ENCODE measurements at places on chromosomes 1 and 21.

DNA sequence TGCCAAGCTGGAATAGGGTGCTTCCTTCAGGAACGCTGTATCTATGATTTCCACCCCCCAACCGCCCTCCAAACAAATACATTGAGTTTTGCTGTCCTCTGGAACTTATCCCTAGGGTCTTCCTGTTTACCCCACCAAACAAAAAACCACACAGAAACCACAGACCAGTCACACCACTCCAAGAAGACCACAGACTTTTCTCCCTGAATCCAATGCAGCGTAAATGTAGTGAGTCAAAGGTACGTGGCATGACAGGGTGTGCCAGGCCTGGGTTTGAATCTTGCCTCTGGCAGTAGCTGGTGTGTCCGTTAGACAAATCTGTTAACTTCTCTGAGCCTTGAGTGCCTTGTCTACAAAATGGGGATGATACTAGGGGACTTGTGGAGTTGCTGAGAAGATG lies 27.8 kb downstream of the ASAP3 start:
- DNase-seq = peak; percentile 62

DNA sequence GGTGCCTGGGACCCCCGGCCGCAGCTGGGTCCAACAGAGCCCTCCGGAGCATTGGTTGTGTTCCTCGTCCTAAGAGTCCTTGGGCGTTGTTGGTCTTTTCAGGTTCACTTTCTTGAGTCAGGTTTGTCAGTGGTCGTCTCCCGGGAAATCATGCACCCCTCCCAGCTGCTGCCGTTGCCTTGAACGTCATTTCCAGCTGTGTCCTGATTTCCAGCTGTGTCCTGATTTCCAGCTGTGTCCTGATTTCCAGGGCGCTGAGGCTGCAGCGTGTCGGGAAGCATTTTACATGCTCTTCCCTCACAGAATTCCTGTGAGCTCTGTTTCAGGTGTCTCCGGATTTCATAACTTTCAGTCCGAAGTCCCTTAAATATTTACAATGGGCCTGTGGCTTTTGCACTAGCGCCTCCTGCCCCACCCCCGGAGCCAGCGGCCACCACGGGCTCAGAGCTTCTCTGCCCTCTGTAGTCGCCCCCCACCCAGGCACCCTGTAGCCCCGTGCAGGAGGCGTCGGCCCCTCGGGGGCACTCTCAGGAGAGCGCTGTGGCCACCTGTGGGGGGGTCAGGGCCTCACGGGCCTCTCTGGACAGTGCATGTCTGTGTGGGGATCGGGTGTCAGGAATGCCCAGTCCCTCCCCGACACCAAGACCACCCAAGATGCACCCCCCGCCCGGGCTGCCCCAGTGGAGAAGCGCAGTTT lies 66.7 kb downstream of the COL18A1 start:
- no peak for DNase-seq

GRCh38 chr1:204261746-204262505 lies 48.1 kb upstream of the GOLT1A start:
- DNase-seq = peak; percentile 93

GRCh38 chr1:65422241-65423203 lies 2.1 kb downstream of the LEPR start:
- peak; percentile 96 for DNase-seq

DNA sequence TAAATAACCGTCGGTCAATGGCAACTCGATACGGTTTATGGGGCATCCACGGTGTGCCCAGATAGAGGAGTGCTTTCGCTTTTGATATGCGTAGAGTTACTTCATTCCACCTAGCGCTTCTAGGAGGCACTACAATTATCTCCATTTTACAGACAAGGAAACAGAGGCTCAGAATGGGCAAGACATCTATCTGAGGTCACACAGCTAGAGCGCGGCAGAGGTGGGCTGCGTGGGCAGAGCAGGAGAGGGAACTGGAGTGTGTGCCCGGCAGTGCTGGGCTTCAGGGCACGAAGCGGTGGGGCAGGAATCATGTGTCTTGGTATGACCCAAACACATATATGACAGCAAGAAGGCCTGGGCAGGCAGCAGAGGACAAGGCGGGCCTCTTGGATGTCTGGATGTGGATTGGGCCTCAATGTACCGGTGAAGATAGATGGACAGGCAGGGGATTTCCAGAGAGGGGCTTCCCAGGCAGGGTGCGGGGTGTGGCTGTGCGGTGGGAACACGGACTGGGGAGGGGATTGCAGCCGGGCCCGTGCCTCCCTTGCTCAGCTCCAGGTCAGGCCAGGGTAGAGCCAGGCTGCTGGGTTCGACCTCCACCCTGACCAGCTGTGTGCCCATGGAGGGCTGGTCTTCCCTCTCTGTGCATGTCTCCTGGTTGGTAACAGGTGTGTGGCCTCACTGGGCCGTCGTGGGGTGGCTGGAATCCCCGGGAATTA lies 21.2 kb downstream of the TP73 start:
- DNase-seq = no peak

DNA sequence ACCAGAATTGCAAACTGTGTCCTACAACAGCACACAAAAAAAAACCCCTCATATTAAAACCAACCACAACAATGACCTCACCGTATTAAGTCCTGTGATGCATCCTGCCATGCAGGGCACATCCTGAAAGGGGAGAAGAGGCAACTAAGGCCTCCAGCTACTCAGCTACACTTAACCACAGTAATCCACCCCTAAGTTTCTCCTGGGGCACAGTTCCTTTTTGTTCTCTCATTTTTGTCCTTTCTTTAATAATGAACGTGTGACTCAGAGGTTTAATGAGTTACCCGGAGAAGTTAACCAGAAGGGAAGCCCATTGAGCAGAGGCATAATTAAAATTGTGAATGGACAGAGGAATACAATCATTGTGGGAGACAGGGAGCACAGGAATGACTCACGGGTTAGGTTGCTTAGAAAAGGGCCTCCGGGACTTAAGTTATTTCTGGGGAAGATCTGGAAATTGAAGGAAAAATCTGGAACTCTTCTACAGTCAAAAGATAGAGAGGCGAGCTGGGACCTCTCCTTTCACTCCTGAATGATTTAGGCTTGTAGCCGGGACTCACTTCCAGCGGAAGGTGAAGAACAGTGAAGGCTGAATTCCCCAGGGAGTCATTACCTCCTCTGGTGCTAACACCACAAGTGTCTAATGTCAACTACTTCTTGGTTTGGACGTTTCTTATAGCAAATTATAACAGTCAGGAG lies 36.9 kb upstream of the HIVEP3 start:
- peak; percentile 84 for DNase-seq

- peak; percentile 87 for DNase-seq
These were observed 30.7 kb downstream of the HSPG2 start for GRCh38 chr1:21906173-21907078.

DNA sequence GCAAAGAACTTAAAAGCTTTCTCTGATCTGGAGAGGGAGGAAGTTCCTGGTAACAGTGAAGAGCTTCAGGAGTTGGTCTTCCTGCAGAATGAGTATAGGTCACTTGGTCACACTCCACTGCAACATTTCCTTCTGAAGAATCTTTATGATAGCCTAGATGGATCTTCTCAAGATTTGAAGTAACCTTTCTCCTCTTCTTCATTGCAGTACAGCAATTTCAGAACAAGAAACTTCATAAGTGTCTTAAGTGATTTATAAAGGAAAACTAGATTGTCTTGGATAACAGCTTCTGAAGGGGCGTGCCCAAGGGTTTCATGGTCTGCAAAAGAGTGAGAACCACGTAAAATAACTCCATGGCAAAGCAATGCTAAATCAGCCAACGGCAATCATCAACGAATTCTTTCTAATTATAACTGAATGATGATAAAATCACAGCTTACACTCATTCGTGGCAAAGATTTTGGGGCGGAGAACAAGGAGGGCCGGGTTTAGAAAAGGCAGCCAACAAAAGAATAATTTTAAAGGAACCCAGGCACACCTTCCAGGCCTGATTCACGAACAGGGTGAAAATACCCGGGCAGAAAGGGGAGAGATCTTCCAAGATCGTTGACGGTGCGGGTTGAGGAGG lies 53.9 kb upstream of the ASPM start:
- peak; percentile 39 for DNase-seq

DNA sequence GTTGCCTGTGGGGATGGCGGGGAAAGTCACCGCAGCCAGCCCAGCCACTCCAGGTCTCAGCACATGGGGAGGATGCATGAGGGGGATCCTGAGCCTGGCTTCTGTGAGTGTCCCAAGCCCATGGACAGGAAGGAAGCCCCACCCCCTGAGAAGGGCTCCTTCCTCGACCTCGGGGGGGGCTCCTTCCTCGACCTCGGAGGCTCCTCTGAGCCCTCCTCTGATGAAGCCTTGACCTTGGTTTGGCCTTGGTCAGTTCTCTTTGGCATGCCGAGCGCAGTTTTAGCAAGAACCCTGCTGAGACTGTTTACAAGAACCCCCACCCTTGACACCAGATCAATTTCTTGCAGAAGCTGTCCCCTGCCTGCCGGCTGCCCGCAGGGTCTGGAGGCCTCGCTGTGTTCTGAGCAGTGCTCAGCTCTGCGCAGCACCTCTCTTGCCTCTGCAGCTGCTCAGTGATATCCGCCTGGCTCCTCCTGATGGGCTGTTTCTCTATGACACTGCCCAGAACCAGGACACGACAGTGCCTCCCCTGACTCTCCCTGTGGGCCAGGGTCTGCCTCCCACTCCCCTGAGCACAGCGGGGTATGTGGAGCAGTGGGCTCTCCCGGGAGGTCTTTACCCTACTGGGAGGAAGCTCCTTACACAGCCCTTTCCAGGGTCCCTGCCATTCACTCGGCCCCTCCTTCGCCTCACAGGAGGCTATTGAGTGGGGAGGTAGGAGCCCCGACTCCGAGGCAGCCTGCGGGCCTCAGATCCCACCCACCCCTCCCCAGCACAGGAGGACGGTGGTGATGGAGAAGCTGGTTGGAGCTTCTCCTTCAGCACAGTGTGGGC lies 15.4 kb downstream of the ACTRT2 start:
- DNase-seq = no peak

GRCh38 chr1:50333595-50333974 lies 89.7 kb downstream of the DMRTA2 start:
- no peak for DNase-seq

DNA sequence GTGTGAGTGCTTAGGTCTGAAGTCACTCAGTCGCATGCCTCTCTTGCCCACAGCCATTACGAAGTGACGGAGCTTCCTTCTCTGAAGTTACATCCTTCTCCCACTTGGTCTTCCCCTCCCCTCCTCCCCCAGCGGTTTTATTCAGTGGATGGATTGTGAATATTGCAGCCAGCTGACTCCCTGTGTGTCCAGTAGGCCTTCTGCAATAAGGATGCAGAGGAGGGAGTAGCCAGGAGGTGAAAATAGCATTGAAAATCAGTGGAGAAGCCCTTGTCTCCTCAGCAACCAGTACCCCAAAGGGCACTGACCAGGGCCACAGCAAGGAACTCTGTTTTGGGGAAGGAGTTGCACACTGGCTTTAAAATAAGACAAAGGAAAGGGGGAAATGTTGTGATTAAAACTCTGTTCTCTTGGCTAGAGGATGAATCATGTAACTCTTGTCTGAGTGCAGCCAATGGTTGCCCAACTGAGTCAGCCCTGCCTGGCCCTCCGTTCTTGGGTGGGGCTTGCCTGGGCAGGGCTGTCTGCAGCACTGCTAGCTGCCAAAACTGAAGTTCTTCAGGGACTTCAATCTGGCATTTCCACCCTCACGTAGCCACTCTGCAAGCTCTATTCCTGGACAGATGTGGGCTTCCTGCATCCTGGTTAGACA lies 4.3 kb downstream of the S100A10 start:
- peak; percentile 85 for DNase-seq

DNA sequence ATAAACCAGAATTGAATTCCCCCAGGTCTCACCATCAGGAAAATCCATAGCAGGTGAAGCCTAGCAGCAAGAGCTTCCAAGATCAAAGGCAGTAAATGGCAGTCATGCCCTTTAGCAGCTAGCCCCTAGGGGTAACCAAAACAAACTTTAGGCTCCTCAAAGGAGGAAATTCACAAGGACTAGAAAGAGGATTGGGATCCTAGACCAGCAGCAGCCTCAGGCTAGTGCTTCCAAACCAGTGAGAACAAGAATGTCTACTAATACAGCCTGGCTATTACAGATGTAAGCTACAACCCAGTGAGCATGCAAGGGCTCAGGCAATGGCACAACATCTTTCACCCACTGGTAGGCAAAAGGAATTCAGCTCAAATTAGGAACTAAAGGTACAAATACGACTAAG lies 11.1 kb upstream of the RIMKLA start:
- DNase-seq = no peak

DNA sequence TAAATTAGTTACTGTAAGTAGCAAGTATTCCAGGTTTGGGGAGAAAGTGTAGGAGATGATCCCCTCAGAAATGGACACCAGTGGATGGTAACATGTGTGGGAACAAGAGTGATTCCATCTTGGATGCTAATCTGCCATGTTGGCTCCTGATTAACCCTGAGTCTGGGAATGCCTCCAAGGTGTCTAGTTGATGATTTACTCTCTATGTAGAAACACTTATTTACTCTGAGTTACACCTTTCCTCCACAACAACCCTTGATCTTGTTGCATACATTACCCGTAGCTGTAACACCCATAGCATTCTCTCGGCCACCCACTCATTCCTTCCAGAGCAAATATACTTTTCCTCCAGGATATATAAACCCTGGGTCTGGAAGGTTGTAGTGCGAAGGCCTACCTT lies 315.9 kb upstream of the GREM2 start:
- no peak for DNase-seq

GRCh38 chr1:222950892-222951291 lies 136.1 kb downstream of the DISP1 start:
- no peak for DNase-seq

DNA sequence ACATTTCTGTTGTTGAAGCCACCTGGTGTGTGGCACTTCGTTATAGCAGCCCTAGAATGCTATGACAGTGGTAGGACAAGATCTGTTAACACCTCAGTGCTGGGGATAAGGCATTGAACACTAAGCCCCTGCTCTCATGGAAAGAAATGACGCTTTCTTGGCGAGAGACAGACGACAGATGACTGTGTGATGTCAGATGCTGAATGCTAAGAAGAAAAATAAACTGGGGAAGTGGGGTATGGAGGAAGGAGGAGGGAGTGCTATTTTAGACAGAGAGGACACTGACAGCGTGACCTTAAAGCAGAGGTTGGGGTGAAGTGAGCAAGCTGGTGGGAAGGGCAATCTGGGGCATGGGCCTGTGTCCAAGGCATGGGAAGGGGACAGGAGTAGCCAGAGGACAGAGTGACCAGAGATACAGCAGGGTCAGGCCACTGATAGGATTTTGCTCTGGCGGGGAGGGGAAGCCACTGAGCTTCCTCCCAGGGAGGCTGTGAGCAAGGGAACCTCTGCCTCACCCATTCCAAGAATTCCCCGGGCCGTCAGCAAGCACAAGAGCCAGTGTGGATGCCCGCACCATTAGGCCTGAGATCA lies 15.2 kb downstream of the DOP1B start:
- DNase-seq = no peak

GRCh38 chr1:167293057-167293456 lies 72.4 kb downstream of the POU2F1 start:
- DNase-seq = no peak

- peak; percentile 47 for DNase-seq
These were observed 29.5 kb downstream of the BRINP2 start for GRCh38 chr1:177200290-177200689.

DNA sequence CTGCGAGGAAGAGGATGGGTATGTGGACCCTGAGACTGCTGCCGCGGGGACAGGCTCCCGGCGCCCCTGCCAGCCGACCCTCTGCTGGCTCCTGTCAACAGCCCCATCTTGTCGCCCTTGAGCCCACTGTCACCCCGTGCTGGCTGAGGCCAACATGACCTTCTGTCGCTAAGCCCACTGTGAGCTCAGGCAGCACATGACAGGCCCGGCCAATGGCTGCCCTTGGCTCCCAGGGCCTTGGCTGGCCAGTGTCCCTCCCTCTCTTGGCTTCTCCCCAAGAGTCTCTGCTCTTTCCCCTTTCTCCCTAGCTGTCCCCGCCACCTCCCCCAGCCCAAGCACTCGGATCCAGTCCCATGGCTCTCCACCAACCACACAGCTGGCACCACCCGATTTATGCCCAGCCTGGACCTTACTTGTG lies 3.5 kb downstream of the PEX10 start:
- no peak for DNase-seq

GRCh38 chr1:57063406-57064125 lies 97.8 kb upstream of the C8B start:
- DNase-seq = no peak

All from amniotic epithelial cell (primary cell).